ENCODE measurements at places on chromosomes 2 and 18.

DNA sequence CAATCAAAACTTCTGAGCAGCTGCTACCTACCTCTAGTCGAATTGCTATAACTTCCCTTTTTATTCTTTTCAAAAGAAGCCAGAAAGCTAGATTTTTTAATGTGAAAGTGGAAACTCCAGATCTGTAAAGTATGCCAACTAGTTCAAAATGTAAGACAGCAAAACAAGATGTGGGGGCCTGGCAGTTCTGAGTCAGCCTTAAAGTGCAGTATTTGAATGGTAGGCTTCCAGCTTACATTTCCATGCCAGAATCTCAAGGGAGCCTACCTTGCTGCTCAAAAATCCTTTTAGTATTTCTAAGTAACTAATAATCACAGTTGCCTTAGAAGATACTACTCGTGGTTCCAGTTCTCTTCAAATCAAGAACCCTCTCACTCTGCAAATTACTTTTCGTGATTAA is 1288.7 kb downstream of the LRP1B start:
- DNase-seq, result no peak

- DNase-seq, result no peak
These were observed 211.9 kb upstream of the HNRNPA3 start for GRCh38 chr2:177000715-177001072.

GRCh38 chr2:68387408-68388350 is 22.6 kb downstream of the PLEK start:
- no peak for DNase-seq

DNA sequence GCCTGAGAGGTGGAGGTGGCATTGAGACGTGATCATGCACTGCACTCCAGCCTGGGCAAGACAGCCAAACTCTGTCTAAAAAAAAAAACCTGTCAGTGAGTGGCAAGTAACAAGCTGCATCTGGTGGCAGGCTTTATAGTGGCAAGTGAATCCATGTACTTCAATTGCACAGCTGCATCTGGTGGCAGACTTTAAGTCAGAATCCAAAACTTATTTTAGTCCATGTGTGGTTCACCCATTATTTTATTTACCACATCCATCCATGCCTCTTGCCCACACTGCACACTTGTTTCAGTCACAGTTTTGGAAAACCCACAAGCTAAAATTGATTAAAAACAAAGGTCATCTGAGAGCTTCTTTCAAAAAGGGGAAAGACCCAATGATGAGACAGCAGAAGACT is 1636.4 kb upstream of the NXPH2 start:
- no peak for DNase-seq

GRCh38 chr2:237091779-237092436 is 6.2 kb downstream of the COPS8 start:
- DNase-seq, result no peak

DNA sequence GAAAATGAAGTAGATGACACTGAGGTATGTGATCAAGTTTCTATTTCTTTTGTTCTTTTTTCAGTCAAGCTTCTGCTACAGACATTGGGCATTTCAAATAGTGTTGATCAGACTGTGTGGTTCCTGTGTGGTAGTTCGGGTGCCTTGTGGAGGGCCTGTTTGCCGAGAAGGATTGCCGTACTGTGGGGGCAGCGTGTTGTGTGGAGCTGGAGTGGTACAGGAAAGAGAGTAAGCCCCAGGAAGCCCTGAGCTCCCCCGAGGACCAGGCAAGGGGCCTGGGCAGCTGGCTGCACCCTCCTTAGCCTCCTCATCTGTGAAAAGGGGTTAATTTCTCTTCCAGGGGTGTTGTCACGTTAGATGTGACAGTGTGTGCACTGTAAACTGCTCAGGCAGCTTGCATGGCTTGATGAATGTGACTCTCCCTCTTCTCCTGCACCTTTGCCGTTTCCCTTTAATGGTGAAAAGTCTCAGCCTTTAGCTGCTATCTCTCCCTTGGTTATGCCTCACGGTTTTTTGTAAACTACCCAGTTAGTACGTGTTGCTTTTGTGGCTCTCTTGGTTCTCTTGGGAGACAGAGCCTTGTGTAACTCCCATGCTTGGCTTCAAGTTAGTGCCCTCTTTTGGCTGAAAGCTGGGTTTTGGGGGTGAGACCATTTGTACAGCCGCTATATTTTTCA is 19.5 kb downstream of the C2orf74 start:
- no peak for DNase-seq

DNA sequence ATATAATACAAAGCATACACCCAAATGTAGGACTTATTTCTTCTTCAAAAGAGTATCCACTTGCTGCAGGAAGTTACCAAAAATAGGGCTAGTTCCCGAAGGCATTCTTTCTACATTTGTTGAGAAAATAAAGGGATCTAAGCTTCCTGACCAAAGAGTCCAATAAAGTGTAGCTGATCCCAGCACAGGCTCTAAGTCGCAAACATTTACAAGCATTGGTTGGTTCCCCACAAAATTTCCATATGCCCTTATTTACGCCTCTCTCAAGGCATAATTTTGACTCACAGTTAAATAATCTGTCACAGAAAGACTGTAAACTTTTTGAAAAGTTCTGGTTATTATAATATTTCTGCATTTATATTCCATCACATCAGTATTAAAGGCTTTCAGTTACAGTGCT is 1520.1 kb upstream of the ZEB2 start:
- DNase-seq, result no peak

GRCh38 chr2:71923887-71924533 is 223.7 kb downstream of the CYP26B1 start:
- DNase-seq, result peak; percentile 76

DNA sequence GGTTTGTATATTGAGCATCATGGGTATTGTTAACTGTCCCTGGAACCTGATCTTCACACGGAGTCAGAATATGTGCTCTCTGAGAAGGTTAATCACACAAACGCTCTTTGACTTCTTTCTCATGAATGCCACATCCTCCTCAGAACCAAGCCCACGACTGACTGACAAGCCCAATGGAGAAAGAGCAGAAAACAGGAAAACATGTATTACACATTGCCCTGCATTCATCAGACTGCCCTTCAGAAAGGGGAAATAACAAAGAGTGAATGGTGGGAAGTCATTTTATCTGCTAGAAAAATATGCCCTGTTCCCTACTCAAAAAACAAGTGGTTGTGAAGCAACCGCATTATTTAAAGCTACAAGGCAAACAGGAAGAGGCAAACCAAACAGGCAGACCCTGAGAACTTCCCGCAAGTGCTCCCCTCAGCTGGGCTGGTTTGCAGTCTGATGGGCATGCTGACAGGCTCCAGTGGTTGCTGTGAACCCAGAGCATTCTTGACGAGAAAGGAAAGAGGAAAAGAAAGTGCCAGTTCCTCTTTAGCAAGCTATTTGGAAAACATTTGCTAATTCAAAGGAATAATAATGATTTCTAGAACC is 172.9 kb upstream of the SETBP1 start:
- no peak for DNase-seq

- no peak for DNase-seq
These were observed 39.1 kb downstream of the ETAA1 start for GRCh38 chr2:67436221-67436620.

DNA sequence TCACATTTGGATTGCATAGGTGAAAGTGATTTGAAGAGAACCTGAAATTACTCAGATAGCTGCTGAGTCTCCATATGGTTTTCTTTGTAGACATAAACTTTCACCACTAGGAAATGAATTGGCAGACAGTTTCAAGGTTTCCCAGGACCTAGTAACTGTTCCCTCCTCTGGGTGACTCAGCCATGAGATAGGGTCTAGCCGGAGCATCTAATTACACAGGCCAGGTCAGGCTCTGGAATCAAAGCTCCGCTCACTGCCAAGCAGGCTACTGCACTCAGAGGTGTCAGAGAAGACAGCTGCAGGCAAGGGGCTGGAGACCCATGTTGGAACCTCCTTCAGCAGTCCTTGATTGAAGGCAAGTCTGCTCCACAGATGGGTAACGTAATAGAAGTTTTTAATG is 429.2 kb downstream of the TNS1 start:
- no peak for DNase-seq

DNA sequence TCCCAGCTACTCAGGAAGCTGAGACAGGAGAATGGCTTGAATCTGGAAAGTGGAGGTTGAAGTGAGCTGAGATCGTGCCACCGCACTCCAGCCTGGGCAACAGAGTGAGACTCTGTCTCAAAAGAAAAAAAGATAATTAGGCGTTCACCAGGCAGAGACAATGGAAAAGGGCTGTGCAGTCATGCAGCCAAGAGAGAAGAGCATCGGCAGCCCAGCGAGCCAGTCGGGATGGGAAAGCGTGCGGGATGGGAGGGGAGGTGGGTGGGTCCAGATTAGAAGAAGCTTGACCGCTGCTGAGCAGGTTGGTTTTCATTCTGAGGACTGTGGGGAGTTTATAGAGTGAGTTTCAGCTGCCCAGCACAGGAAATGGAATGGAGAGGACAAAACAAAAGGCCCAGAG is 15.0 kb upstream of the CYS1 start:
- no peak for DNase-seq
